IPS-NIHi11 (cell line): ENCODE measurements at places on chromosomes 4 and X.

DNA sequence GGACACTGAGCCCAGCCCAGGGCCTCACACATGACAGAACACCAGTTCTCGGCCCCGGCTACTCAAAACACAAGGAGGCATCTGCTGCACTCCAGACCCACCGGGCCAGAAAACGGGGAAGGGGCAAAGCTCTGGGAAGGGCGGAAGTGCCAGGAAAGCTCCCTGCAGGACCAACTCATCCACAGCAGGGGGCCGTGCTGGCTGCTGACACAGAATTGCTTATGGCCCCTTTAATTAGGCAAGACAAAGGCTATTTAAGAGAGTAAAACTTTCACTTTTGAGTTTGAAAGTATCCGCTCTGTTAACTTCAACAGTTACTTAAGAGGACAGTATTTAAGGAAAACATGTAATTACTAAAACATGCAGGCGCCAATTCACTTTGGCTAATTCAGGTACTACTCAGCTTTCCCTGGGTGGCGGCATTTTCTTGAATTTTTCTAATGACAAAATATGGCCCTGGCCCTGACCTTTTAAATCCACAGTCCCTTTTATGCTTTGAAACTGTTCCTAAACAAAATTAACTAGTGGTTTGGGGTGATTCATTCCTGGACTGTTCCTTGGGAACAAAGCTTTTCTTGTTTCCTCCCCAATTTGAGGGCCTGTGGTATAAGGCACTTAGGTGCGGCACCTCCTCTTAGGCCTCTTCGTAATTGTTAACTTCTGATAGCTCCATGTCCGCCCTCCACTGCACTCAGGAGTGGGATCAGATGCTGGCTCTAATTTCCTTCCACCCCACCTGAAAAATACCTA is 40.4 kb downstream of the NSG1 start:
- peak; percentile 68 for DNase-seq

DNA sequence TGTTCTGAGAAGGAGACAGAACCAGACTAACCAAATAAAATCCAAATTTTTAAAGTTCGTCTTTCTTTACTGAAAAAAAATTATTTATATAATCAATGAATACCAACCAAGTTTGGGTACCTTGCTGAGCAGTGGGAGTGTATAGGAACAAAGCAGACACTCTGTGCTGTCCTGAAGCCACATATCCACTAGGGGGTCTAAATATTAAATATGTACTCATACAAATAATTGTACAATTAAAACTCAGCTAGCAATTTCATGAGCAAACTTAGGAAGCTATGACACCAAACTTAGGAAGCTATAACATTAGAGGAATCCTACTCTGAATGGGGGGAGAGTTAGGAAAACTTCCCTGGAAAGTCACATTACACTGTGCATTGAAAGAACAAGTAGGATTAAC is 582.0 kb upstream of the EPHA5 start:
- no peak for DNase-seq

GRCh38 chrX:111483135-111483534 is 28.3 kb upstream of the SERTM2 start:
- DNase-seq: no peak

- DNase-seq: peak; percentile 36
These were observed 34.4 kb downstream of the HPF1 start for GRCh38 chr4:169723207-169723965.

- DNase-seq: no peak
These were observed 9.6 kb downstream of the GTPBP6 start for GRCh38 chrX:308821-309520.

GRCh38 chrX:134885336-134886001 is 105.3 kb upstream of the SMIM10 start:
- no peak for DNase-seq

GRCh38 chr4:90995996-90996395 is 868.8 kb downstream of the CCSER1 start:
- no peak for DNase-seq

DNA sequence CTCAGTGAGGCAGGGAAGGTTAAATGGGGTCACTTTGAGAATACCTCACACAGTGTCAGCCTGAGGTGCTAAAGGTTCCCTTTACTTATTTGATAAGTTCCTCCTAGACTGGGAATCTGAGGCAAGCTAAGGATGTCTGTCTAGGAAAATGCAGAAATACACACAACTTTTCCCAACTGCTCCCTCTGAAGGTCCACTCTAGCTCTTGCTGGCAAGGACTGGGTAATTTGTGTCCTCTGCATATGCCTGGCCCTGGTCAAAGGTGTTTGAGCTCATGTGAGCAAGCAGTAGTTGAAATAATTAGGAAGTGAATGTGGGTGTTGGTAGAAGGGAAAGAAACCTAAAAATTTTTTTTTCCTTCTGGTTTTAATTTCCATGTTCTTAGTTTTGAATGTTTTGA is 21.3 kb downstream of the TXLNG start:
- DNase-seq: peak; percentile 31

- no peak for DNase-seq
These were observed 53.8 kb upstream of the TBC1D14 start for GRCh38 chr4:6855692-6856297.

DNA sequence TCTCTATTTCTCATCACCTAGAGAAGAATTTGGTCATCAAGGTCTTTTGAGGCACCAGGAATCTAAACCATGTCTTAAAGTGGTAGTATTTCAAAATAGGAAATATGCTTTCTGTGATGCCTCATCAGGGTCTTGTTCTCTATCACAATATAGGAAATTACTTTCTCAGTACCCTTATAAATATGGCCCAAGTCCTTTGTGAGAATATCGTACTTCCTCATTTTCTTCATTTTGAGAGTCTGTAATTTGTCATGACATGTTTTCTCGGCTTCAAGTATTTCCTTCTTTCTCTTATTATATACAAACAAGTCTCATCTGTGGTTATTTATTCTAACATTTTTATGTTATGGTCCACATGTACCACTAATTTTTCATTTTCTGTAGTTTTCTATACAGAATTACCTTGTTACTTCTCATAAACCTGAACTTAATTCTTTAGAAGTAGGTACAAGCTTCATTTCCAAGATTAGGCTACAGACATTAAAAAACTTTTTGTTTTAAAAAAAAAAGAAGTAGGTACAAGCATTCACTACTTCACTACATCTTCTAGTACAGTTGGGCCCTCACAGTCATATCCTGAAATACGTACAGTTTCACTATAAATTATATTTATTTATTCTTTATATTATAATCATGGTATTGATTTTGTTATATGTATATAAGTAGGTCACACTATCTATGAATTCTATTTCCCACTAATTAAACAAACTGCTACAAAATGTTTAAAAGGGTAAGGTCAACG is 54.4 kb downstream of the KLHL13 start:
- DNase-seq: no peak

- DNase-seq: no peak
These were observed 983.7 kb upstream of the LCORL start for GRCh38 chr4:19005211-19005610.

GRCh38 chrX:142184756-142185602 is 20.1 kb downstream of the MAGEC2 start:
- DNase-seq: no peak

- DNase-seq: no peak
These were observed 54.9 kb downstream of the MAGEB17 start for GRCh38 chrX:16222151-16222550.

- DNase-seq: no peak
These were observed 300.5 kb upstream of the PABPC4L start for GRCh38 chr4:134501973-134502643.

- no peak for DNase-seq
These were observed 78.4 kb downstream of the CCNG2 start for GRCh38 chr4:77235289-77235854.

- no peak for DNase-seq
These were observed 52.8 kb downstream of the SPRY1 start for GRCh38 chr4:123449362-123449761.

- DNase-seq: peak; percentile 55
These were observed 29.6 kb downstream of the ADH7 start for GRCh38 chr4:99405433-99406115.

DNA sequence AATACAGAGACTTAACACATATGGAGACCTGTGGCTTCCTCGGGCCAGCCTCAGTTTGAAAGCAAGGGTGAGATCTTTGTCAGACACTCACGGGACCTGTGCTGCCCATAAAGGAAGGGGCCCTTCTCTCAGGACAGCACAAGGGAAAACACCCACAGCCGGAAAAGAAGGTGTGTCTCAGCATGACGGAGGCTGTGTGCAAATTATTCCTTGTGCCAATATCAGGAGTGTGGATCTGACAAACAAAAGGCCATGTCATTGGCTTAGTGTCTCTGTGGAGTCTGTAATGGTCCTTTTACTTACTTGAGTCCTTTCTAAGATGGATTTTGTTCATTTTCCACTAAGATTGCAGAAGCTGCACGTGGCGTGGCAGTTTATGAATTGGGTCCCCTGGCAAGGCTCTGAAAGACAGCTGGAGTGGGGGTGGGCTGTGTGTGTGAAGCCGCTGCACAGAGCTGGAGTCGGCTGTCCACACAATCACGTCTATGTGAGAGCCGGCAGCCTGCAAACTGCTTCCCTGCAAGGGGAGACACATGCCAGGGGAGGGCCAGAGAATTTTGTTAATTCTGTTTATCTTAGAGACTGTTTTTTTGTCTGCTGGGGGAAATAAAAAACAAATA is 1.9 kb downstream of the ENPP6 start:
- DNase-seq: no peak

DNA sequence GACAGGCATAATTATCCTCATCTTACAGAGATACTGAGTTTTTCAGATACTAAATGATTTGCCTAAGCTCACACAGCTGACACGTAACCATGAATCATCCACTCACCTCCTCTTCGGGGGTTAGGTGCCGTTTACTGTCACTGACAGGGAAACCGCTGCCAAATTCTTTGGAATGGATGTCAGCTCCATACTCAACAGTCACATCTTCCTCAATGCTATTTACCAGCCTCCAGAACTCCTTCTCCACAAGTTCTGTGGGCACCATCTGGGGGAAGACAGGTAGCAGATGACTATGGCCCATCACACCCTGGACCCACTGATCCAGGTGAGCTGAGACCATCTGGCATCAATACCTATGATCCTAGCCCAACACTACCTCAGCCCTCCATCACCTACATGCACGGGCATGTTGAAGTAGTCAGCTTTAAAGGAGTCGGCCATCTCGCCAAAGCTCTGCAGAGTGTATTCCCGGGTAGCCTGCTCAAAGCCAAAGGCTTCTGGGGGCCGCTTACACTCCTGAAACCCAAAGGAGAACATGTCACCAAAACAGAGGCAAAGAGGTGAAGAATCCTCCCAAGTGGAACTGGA is 13.5 kb downstream of the KDM5C start:
- no peak for DNase-seq

DNA sequence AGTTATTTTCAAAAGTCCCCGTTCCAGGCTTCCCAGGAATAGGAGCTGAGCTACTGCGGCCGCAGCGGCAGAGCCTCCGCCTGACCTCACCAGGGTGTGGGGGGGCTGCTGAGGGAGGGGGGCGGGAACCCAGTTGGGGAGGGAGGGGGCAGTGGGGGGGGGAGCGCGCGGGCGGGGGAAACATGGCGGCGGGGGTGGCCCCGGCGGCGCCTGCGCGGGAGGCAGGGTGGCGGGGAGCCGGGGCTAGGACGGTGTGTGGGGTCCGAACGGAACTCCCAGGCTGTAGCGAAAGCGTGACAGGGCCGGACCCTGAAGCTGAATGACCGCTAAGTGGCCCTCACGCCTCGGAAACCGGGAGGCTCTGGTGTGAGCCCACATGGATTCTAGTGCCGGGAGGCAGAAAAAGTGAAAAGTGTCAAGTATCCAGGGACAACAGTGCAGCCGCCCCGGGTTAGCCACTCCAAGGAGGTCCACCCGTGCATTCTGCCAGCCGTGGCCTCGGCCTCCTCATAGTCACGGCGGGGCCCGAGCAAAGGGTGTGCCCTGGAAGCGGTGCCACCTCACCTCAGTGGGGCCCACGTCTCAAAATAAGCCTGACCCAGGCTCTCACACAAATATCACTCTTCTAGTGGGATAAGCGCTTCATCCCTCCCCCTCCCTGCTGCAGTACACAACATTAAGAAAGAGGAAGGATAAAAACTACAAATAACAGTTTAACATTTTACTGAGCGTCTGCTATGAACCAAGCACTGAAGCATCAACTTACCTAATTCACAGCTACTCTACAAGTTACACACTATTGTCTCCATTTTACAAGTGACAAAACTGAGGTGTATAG is at the start of gene KLHL13:
KLHL13 (minus strand) TSS at position 98 of the 838 bp plus-strand sequence. CDS start 88,337 bp downstream, outside the sequence.
- peak; percentile 61 for DNase-seq

GRCh38 chr4:152448038-152448707 is 87.7 kb downstream of the FBXW7 start:
- no peak for DNase-seq

- peak; percentile 39 for DNase-seq
These were observed 512.2 kb downstream of the PDHA2 start for GRCh38 chr4:96352051-96352517.

DNA sequence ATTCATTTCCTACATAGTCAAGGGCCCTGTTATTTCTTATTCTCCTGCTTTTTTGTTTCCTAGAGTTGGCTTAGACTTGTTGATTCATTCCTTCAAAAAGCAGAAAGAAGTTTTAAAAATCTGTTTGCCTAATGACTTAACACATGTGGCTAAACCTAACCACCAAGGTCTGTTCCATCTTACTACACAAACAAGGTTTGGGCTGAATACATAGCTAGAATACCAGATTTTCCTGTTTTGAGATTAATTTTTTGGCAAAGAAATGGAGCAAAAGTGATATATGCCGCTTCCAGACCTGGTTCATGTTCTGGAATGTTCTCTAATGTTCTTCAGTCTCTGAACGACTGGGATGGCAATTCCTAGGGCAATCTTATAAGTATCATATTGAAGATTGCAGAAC is 7.4 kb upstream of the CAMK2D start:
- no peak for DNase-seq

DNA sequence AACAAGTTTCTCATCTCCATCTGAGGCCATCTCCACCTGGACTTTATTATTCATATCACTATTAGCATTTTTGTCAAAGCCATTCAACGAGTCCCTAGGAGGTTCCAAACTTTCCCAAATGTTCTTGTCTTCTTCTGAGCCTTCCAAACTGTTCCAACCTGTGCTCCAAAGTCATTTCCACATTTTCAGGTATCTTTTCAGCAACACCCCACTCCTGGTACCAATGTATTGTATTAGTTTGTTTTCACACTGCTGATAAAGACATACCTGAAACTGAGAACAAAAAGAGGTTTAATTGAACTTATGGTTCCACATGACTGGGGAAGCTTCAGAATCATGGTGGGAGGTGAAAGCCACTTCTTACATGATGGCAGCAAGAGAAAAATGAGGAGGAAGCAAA is 385.4 kb upstream of the GATB start:
- DNase-seq: no peak
